Hematopoietic multipotent progenitor cell treated with erythropoietin and hydrocortisone succinate and interleukin-3 and kit ligand, for 15 days (in vitro differentiated cells): ENCODE measurements at places on chromosomes 5 and 9.

GRCh38 chr5:137491121-137491520, 8.0 kb downstream of the SPOCK1 start:
- no peak for DNase-seq

DNA sequence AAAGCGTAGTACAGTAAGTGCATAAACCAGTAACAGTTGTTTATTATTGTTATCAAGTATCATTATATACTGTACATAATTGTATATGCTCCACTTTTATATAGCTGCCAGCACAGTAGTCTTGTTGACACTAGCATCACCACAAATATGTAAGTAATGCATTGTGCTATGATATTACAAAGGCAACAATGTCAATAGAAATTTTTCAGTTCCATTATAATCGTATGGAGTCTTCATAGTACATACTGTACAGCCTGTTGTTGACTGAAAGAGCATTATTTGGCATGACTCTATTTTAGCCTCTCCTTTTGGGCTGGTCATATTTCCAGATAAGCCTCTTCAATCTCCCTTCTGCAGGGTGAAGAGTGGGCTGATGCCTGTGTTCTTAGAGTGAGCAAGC, 40.4 kb downstream of the CFAP95 start:
- no peak for DNase-seq

- DNase-seq = no peak
These were observed 15.6 kb upstream of the TPM2 start for GRCh38 chr9:35705372-35705771.

DNA sequence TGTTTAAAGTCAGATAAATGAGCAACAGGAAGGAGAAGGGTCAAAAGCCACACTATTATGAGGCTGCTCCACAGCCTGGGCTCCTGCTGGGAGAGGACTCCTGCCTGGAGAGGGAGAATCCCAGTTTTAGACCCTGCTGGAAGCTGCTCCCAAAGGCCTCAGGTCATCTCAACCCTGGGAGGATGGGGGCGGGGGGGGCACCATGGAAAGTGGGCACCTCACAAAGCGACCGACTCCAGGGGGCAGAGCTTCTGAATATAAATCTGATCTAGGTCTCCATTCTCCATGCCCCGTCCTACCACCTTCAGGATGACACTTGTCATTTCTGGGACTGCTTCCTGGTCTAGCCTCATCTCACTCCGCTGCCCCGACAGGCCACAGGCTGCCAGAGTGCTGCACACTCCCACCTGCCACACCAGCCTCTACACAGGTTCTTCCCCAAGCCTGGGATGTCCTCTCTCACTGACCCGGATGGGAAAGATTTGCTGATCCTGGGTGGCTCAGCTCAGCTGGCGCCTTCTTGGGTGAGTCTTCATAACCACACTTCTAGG, 183.4 kb downstream of the GAPVD1 start:
- DNase-seq = no peak

GRCh38 chr9:97558701-97559101, 57.2 kb downstream of the TMOD1 start:
- DNase-seq = no peak
